Activated gamma-delta T cell (primary cell): ENCODE measurements at places on chromosomes 7 and 10.

GRCh38 chr7:5692112-5692844 lies 89.2 kb downstream of the RNF216 start:
- no peak for DNase-seq

DNA sequence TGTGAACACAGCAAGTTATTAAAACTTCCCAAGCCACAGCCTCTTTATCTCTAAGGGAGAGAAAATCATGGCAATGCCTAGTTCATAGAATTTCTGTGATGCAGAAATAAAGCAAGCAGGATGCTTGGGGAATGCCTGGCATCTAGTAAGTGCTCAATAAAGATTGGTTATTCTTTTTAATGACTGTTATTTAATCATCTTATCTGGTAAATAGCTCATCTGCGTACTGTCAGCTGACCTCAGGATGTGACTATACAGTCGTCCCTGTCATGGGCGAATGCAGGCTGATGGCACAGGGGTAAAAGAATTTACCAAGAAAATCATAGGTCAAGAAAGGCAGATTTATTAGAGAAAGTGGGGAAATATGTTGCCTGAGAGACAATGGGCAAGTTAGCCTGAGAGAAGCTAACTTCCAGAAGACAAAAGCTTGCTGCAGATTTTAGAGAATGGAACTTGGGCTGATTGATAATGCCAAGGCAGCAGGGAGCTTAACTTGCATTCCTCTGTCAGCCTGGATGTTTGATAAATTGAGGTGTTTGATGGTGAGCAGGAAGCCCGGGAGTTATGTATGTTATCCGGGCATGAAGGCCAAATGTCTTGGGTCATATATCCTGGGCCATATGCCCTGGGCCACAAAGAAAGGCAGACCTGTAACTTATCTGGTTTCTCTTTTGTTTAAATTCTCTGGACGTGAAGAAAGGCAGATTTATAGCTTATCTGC lies 126.0 kb downstream of the KCNMA1 start:
- DNase-seq = no peak

GRCh38 chr10:70598857-70599295 lies 3.7 kb downstream of the PRF1 start:
- no peak for DNase-seq

DNA sequence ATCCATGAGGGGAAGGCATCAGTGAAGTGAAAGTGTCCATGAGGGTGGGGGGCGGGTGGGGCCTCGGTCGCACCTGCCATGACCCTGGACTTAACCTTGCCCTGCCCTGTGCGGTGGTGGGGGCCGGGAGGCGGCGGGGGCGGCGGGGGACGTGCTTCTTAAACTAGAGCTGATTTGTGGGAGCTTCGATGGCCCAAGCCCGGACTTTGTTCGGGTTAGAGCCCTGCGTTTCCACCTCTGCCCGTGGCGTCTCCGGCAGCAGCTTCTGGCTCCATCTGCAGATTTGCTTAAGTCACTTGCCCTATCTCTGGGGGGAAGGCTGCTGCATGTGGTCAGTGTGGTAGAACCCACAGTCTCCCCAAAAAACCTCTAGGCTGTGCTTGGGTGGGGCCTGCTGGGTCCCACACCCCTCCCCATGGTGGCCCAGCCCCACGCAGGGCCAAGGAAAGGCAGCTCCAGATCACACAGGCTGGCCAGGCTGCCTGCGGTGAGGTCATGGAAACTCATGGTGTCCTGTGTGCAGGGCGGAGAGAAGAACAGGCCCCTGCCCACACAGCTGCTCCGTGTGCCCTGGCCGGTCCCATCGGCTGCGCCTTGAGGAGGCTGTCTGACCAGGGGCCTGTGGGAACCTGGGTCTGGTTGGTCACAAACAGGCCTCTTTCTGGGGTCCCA lies 93.2 kb downstream of the INPP5A start:
- DNase-seq = no peak

DNA sequence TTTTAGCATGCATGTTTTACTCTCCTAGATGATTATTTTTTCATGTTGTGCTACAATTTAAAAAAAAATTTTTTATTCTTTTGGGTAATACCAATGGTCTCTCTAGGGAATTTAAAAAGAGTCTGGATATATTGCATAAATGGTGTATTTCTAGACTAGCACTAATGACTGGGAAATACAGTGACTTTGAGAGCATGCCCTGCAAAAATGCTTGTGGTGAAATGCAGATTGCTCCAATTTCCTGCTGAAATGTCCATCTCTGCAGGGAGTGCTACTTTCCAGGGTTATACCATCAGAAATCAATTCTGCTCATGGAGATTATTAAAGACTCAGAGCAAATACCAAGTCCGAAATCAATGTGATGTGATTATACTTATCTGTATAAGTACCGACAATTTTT lies 186.1 kb downstream of the PRKG1 start:
- DNase-seq = no peak

DNA sequence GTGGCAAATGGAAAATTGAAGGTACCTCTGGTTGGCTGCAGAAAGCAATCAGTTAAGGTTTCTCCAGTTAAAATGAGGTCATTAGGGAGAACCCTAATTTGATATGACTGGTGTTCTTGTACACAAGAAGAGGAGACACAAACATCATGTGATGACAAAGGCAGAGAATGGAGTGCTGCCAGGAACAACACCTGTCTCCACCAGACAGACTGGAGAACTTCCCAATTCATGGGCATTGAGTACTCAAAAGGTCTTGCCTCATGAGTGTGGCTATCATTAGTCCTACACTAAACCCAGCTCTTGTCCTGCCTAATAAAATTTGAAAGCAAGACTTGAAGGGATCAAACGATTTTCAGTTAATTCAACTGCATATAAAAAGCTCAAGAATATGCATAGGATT lies 152.6 kb downstream of the PTPN20 start:
- DNase-seq = no peak

DNA sequence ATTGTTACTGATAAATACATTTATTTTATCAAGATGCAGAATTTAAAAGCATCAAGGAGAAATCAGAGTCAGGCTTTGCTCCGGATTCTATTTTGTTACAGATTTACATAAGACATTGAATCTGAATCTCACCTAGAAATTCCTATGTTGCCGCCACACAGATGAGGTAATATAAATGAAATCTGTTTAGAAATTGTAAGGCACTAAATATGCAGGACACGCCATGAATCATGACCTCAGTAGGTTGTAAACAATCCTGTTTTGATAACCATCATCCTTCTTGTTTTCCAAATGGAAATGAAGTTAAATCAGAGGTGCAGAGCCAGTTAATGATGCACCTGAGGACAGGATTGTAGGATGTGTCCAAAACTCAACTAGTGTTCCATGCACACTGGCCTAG lies 778.0 kb downstream of the MAGI2 start:
- DNase-seq = no peak

DNA sequence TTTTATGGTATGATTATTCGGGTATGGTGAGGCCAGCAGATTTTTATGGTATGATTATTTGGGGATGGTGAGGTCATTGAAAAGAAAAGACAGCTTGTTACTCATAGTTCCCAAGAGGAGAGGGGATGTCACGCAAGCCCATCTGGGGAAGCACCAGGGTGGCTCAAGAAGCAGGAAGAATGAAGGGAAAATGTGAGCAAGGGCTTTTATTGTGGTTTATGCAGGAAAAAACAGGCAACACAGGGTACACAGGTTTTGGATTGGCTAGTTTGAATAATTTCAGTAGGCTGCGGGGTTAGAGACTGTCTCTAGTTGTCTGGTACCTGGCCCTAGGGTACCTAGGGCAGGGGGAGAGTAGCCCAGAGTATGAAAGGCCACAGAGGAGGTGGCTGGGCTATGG lies 26.8 kb upstream of the DGKI start:
- no peak for DNase-seq

- DNase-seq = no peak
Observed at GRCh38 chr7:778271-778967, 51.3 kb upstream of the PRKAR1B start.
